ENCODE measurements at places on chromosomes 5 and 9.

- no peak for DNase-seq
Observed at GRCh38 chr9:112487008-112487798, 576 bp downstream of the KIAA1958 start.

DNA sequence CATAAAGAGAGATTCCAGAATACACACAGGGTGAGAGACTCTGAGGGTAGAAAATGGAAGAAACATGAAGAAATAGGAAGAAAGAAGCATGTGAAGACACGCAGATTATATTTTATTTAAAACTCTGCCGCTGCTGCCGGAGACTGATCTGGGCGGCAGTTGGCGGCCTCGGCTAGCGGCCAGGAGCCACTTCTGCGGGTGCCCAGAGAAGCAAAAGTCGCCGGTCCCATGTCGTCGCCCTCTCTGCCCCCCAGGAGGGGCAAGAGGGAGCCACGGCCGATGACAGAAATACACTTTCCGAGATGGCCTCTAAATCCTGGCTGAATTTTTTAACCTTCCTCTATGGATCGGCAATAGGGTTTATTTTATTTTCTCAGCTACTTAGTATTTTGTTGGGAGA lies 40.9 kb downstream of the ANKRD55 start:
- DNase-seq: no peak

DNA sequence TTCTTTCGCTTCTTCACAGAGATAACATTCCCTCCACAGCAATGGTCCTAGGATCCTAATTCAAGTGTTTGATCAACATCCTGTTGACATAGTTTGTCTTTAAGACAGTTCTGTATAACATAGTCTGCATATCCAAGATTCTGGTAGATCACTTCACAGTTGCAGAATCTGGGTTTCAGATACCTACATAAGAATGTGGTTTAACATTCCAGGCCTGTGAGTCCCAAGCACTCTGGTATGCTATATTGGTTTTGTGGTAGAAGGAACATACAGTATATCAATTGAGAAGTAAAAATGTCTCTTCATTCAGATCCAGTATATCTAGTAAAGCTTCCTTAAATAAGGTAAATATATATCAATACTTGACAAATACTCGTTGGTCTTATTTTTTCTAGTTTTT lies 914.2 kb upstream of the CDH6 start:
- DNase-seq: peak; percentile 48

GRCh38 chr5:144187699-144188294 lies 17.1 kb downstream of the KCTD16 start:
- no peak for DNase-seq

DNA sequence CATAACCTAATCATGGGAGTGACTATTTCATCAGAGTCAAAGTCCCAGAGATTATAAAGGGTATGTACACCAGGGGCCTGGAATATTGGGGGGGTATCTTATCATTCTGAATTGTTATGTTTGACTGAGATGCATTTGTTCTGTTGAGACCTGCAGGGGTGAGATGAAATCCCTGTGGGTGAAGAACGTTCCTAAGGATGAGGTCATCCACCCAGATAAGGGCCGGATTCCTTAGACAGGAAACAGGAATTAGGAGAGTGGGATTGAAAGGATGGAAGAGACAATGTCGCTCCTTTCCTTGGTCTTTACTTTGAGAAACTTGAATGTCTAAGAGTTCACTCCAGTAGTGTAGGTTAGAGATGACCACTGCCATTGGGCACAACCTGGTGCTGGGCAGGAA lies 54.7 kb downstream of the GAS1 start:
- DNase-seq: no peak

- no peak for DNase-seq
Observed at GRCh38 chr5:138157626-138158025, 18.4 kb upstream of the NME5 start.

DNA sequence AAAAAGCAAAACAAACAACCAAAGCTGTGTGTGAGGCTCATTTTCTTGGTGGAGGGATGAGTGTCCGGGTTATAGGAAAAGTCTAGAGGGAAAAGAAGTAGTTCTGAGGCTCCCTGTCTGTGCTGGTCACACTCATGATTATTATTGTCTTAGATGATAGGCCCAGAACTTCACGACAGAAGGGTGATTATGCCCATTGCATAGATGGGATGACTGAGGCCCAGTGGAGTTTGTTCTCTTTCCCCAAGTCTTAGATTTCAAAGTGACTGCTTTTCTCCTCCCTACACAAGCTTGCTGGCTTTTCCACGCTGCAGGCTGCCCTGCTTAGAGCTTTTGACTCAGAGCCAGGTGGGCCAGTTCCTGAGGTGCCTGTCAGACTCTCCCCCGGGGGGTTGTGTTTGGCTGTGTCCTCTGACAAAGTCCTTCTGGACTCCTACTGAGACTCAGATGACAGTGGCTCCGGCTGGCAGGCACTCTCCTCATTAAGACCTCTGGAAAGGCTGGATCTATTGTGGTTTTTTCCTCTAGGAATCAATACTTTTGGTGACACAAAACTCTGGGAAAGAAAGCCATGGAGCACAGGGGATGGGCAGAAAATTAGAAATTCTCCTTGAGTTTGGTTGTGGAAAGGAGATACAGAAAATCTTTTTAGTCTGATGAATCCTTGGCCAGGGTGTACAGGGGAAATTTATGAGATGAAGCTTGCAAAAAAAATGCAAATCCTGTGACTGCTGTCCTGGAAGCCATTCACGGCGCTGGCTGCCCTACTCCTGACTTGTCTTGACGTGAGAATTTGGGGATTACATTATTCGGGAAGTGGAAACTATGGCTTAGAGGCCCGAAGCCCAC lies 120.9 kb downstream of the NSG2 start:
- DNase-seq: no peak

DNA sequence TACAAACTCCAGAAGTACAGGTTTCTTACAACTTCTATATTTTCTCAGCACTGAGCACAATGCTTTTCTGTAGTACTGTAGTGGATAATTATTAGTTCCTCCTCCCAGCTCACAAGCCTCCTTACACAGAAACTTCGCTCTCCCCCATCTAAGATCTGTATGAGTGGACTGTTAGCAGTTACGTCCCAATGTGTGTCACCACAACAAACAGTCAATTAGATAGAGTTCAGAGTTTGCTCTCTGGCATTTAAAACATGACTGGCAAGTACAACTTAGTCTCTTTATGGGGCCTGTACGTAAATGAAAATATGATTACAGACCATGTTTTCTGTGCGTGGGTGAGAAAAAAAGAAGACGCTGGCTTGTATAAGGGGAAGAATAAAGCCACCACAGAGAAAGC lies 631.4 kb upstream of the DMAC1 start:
- no peak for DNase-seq

DNA sequence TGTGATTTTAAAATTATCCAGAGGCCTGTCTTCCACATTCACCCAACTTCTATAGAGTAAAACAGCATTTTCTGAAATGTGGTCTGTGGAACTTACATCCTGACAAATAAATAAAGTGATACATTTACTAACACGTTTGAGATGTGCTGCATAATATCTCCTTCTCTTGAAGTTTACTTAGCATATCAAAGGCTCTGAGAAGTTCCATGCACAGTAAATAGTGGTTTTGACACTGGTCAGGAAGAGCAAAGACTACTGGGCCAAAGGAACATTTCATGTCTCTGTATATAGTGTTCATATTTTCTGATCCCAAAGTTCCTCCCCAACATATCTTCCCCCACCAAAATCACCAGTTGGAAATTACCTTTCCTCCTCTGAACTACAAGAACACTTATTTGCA lies 30.5 kb upstream of the TARS1 start:
- DNase-seq: no peak

GRCh38 chr5:135823881-135824280 lies 10.6 kb upstream of the SLC25A48 start:
- DNase-seq: no peak

GRCh38 chr9:83000765-83001164 lies 62.2 kb downstream of the RASEF start:
- DNase-seq: no peak

- no peak for DNase-seq
Observed at GRCh38 chr9:20636888-20637440, 14.7 kb upstream of the MLLT3 start.

- DNase-seq: peak; percentile 74
Observed at GRCh38 chr9:72485821-72486593, 35.4 kb upstream of the TMC1 start.

DNA sequence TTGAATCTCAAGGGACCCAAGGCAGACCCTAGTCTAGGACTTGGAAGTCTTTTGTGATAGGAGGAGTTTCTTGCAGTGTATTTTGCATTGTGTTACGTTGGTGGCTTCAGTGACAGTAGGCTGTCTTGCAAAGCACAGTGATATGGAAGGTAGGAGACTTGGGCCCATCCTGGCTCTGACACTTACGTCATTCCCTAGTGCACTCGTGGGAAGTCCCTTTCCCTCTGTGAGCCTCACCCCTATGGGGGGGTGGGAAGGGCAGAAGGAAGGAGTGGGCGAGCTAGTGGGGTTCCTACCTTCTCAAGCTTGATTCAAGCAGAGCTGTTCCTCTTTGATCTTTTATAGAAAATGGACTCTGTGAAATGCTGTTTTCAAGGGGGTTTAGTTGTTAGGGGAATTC lies 9.2 kb upstream of the TEX53 start:
- DNase-seq: no peak

DNA sequence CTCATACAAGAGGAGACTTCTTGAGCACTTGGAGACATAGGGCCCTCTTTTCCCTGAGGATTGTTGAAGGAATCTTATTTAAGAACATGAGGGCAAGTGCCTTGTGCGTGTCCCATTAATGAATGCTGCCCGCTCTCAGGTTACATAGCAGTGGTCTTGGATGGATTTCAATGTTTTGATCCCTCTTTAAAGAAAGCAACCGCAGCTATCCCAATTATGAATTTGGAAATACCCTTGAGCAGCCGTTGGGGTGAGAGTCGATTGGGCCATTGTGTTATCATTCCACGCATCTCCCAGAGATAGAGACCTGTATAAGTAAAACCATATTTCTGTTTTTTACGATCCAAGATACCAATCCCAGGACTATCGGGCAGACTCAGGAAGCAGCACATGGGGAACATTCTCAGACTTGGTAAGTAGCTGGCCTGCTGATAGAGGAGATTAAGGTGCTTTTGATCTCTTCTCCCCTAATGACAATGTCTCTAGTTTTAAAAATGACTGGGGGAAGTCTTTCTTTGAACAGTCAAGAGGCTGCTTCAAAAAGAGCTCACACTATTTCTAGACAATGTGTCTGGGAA lies 145.3 kb downstream of the MACROH2A1 start:
- no peak for DNase-seq

DNA sequence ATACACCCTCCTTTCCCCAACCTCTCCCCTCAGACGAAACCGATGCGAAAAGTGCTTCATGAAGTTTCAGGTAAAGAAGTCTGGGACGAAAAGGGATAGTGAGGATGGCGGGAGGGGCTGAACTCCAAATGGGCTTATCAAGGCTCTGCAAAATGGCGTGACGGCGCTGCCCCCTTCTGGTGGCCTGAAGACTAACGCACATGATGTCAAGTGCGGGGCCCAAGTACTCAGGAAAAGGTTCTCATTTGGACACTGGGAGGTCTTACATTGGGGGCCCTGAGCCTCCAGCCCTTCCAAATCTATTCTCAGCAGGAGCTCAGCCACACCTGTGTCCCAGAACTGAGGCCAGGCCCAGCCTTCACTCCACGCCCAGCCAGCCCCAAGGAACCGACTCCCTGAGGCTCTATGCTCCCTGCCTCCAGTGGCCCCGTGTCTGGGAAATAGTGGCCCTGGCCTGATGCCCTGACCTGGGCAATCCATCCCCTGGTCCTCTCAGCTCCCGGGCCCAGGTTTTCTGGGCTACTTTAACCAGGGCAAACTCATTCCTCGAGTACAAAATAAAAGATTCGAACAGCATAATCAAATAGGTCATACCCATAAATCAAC lies 119.9 kb downstream of the KCNIP1 start:
- no peak for DNase-seq

- DNase-seq: no peak
Observed at GRCh38 chr9:69759021-69759420, 790 bp downstream of the PTAR1 start.

DNA sequence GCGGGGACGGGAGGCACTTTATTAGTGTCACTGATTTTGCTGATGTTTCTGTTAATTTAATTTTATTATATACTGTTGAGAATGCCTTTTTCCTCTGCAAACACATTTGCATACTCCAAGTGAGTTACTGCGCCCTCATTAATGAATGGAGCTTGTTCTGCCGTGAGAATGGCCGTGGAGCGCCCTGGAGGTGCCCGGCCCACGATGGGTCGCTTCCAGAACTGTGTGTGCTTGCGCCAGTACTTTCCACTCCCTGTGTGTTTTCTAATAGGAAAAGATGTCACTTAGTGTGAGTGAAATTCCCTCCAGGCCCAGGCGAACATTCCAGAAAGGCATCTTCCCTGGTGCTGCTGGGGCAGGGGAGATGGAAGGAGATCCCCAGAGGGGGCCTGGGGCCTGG lies 30.1 kb downstream of the NDUFS6 start:
- DNase-seq: no peak

- no peak for DNase-seq
Observed at GRCh38 chr5:87394411-87395165, 18.1 kb downstream of the CCNH start.

- DNase-seq: no peak
Observed at GRCh38 chr5:155726267-155726666, 600.7 kb upstream of the SGCD start.

DNA sequence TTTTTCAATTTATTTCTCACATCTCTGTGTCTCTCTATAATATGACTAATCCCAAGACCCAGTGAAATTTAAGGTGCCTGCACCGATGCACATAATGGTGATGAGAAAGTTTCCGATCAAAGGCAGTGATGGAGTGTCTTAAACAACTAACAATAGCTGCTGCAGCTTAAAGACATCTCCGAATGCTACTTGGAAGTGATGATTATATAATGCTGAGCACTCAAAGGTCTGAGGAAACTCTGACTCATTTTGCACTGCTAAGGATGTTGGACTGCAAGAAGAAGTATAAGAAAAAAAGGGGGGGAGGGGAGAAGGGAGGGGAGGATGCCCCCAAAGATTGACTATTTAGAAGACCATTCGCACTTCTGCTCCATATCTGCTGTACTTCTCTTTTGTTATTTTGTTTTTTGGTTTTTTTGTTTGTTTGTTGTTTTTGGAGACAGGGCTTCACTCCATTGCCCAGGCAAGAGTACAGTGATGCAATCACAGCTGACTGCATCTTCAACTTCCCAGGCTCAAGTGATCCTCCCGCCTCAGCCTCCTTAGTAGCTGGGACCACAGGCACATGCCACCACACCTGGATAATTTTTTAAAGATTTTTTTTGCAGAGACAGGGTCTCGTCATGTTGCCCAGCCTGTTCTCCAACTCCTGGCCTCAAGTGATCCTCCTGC lies 192.2 kb downstream of the HSD17B3 start:
- DNase-seq: no peak

DNA sequence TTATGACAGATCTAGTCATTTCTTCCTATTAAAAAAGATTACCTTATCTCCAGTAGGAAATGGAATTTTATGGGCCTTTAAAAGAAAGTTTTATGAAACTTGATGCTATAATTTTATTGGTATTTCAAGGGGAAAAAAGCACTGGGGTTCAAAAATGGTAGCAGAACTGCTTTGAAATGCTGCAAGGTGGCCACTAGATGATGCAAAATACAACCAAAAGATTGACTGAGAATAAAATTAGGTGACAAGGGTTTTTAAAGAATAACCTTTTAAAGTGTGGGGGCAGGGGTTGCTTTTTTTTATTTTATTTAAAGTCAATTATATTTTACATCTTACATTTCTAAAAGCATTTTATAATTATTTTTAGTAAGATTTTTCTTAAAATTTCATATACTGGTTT lies 61.7 kb downstream of the KLF9 start:
- DNase-seq: no peak
